ENCODE measurements at places on chromosomes 6 and 20.
A peak's percentile ranks its signal among the peaks of the same experiment; 100 is the strongest.

- DNase-seq, result no peak
Observed at GRCh38 chr6:72382602-72383529, 239.0 kb upstream of the KCNQ5 start.

- no peak for DNase-seq
Observed at GRCh38 chr6:126539022-126539421, 199.1 kb downstream of the CENPW start.

DNA sequence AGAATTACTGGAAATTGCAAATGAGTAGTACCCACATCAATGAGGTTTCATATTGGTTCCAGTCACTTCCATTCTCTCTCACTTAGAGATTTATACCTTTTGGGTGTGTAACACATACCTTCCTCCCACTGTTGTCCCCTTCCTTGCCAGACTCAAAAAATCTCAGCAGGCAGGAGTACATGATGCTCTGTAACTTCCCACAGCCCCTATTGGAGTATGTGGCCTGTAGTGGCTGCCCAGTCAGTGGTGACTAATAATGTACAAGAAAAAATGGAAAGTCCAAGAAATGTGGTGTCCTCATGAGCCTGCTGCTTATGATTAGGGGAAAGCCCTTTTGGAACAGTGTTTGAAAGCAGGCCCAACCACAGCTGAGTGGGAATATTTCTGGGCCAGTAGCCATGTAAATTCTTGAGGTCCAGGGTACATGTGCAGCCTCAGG lies 312.0 kb downstream of the ZFAND3 start:
- no peak for DNase-seq

- no peak for DNase-seq
Observed at GRCh38 chr6:83008626-83009025, 57.0 kb downstream of the UBE3D start.

DNA sequence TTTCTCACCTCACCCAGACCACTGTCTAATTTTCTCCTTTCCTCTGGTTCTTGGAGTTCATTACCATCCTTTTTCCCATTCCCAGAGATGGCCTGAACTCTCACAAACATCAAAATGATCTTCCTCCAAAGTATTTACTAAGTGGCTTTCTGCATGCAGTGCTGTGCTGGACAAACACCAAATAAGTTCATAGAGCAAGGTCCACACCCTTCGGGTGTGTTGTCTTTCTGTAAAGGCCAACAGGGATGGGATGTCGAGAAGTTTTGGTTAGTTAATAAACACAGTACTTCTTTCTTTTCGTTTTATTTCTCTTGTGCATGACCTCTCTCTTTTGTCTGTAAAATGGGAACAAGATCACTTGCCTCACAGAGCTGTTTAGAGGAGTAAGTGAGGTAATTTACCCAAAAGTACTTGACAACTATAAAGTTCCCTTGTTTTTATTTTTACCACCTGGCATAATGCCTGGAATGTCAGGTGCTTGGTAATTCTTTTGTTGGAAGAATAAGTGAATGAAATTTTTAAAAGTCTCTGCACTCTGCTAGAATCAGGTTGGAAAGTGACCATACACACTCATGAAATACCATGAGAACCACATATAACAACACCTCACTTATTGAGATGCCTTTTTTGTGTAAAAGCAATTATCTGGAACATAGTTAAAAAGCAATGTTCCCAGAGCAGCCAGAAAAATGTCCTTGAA lies 22.8 kb upstream of the CCN6 start:
- no peak for DNase-seq

DNA sequence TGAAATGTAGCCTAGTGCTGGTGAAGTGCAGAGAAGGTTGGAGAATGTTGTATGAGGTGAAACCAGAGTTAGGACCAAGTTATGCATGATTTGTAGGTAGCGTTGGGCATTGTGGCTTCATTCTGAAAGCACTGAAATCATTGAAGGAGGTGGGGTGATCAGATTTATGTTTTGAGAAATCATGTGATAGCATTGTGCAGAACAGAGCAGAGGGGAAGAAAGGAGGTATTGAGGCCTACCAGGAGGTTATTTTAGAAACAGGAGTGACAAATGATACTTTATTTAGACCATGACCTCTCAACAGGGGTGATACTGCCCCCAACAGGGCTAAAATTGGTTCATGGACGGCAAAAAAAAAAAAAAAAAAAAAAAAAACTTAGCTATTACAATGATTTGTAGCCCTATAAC lies 15.6 kb upstream of the HMGN3 start:
- no peak for DNase-seq

- peak; percentile 13 for DNase-seq
Observed at GRCh38 chr6:114342086-114342825, 567 bp downstream of the HS3ST5 start.

- no peak for DNase-seq
Observed at GRCh38 chr6:135451617-135452190, 45.8 kb downstream of the AHI1 start.

DNA sequence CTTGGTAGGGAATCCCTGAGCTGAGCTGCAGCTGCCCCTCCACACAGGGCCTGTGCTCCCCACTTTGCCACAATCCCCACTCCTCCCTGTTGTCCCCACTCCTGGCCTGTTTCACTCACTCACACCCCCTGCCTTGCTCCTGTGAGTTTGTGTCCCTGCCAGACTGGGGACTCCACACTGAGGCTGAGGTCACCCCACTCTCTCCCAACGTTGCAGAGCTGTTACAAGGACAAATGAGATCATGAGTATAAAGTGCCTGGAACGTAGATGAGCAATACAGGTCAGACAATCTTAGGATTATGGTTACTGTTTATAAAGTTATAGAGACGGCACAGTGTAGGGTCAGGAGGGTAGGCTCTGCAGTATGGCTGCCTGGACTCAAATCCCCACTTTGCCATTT lies 426.0 kb upstream of the SULF2 start:
- DNase-seq, result no peak

- DNase-seq, result no peak
Observed at GRCh38 chr20:35939264-35939663, 15.0 kb downstream of the SCAND1 start.

Data from left colon (tissue), 2 donors.